ENCODE measurements at places on chromosomes 1 and 21. TPM values are rescaled to one million over a fixed set of nuclear protein-coding genes. Genes with fewer than 3 reads are reported as not detected.

Gene PROX1
- 3.4 TPM for total RNA-seq

DNA sequence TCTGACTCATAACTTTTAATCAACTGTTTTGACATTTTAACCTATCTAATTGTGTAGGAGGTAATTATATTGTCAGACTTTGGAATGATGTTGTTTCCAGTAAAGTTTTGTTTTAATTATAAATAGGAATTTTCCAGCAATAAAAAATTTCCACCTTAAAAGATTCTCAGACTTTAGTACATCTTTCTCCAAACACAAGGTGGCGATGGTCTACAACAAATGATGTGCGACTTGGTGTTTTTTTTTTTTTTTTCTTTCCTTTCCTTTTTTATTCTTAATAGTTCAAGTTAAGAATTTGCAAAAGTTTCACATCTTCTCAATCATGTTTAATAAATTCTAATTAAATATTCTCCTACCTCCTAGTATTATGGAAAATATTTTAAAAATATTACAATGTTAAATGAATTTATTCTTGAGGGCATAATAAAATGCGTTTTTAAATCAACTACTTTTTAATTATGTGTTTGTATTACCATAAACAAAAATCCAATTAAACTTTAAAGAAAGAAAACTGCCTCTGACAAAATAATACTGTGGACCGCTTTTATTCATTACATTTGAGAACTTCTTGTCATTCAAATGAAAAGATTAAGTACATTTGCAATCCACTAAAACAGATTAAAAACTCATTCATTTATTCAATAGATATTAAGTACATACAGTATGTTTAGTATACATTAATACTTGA is 4.4 kb upstream of the ADAMTS1 start:
- peak; percentile 81 for DNase-seq

DNA sequence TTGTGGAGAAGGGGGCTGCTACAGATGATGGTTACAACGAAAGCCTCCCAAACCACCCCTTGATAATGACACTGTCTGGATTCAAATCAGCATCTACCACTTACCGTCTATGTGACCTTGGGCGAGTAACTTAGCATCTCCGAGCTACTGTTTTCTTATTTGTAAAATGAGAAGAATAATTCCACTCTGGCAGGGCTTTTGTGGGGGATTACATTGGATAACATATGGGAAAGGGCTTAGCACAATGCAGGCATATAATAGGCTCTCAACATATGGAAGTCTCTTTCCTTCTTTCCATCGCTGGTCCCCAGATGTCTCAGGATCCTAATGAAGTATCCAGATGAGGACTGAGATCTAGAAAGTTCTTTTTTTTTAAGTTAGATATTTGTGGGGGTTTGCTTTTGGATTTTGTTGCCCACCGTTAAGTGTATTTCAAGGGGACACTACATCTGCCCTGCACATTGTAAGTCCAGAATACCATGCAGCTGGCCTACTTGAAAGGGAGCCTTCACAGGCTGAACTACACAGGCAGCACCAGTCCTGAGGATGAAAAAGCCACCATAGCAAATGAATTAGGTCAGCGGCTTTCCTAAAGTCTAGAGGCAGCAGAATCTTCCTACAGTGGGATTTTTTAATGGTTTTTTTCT is 172.2 kb upstream of the IRF2BP2 start:
- DNase-seq = peak; percentile 67

- DNase-seq = no peak
Measured at GRCh38 chr1:6547301-6547700, 7.0 kb downstream of the NOL9 start.

DNA sequence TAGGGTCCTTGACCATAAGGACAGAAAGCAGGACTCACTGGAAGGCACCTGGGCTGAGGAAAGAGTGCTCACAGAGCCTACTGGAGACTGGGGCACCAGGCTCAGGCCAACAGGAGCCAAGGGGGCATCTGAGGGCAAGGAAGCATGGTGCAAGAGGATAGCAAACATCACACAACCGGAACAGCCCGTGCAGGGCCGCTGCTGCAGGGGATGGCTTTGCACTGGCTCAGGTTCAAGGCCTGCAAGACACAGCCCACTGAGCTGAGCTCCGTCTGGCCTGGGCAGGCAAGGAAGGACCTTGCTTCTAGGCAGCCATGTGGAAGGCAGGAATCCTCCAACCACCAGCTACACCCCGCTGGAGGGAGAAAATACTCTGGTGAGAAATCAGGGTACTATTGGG is 59.8 kb upstream of the KIF26B start:
- DNase-seq = no peak

DNA sequence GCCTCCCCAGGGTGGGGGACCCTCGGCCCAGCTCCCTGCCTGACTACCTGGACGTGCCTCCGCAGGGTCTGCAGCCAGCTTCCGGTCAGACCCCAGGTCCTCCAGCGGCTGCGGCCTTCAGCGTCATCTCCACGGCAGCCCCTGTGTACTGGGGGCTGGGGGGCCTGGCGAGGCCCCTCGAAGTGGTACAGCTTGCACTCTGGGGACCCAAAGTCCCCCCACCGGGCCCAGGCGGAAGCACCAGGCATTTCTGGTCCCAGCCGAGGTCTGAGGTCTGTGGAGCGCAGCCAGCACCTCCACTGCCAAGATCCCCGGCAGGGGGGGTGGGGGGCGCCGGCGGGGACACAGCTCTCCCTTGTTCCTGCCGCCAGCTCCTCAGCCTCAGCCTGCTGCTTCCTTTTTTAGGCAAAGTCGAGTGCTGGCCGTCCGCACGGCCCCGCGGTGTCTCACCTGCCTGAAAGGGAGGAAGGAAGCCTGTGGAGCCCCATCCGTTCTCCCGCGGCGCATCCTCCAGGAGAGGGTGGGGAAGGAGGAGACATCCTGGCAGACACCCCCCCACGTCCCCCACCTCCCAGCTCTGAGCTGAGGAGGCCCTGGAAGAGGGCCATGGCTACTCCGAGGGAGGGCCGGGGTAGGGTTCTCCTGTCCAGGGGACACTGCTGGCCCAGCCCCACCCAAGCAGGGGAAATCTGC is 1.2 kb upstream of the VWA1 start:
- peak; percentile 63 for DNase-seq

DNA sequence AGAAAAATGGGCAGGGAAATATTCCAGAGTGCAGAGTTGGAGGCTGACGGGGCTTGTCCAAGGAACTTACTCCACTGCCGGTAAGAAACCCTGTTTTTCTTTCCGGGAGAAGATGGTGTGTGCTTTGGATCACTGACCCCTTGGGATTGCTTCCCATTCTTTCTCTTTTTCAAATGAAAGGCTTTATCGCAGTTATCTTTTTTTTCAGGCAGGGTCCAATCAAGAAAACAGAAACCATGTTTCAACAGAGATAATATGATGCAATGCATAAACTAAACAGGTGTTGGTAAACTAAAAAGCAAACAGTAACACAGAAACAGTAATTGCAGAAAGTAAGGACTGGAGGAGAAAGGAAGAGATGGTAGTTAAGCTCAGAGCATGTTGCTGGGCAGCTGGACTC is 145.1 kb downstream of the LYPLAL1 start:
- DNase-seq = no peak

Gene KRTAP11-1
- total RNA-seq = 2.4 TPM

- no peak for DNase-seq
Measured at GRCh38 chr1:15722411-15722810, 13.6 kb upstream of the SLC25A34 start.

GRCh38 chr1:53084589-53084971 is 22.6 kb downstream of the PODN start:
- no peak for DNase-seq

- DNase-seq = no peak
Measured at GRCh38 chr1:1542766-1543705, 2.6 kb upstream of the TMEM240 start.

Gene TENT5C
- total RNA-seq = 48.2 TPM

GRCh38 chr1:18923756-18924211 is 21.4 kb upstream of the ALDH4A1 start:
- no peak for DNase-seq

Gene GJB5
- 4.3 TPM for total RNA-seq

GRCh38 chr1:58005212-58005611 is 541.3 kb downstream of the OMA1 start:
- no peak for DNase-seq

DNA sequence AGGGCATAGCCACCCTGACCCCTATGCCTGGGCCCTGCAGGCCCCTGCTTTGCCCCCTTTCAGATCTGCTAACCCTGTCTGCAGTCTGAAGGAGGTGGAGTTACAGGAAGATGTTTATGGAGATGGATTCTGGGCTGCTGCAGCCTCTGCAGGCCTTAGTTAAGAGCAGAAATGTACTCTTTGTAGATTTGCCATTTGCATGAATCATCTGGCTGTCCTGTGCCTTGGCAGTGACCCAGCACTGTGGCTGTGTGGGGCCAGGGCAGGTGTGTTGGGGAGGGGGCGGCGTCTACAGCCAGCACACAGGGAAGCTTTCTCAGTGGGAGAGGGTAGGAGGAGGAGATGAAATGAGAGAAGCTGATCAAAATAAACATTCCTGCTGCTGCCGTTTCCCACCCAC is 867.3 kb downstream of the PLA2G4A start:
- peak; percentile 40 for DNase-seq

DNA sequence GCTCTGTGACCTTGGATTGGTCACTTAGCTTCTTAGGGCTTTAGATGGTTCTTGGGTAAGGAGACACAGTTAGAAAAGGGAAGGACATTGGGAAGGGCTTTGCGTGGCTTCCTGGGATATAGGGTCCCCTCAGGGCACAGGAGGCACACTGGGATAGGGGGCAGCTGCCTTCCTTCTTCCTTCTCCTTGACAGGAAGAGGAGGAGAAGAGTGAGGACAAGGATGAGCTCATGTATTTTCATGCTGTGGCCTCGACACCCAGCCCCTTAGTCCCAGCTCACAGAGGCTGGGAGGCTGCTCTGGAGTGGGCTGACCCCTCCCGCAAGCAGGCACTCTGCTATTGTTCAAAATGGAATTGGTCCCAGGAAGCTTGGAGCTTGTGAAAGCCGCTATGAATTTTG is 45.7 kb upstream of the POU3F1 start:
- DNase-seq = no peak

DNA sequence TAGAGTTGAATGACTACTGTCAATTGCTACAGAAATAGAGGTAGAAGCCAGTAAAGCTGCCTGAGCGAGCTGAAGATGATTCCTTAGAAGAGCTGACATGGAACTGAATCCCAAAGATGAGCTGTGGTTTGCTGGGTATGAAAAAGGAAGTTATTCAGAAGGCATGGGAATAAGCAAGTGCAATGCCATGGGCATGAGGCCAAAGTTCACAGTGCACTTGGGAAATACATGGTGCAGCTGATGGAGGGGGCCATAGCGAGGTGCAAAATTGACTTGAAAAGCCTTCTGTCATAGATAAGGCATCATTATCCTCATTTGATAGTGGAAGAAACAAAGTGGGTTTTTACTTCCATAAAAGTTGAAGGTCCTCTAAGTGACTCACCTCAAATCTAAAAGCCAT is 88.6 kb downstream of the NEK7 start:
- DNase-seq = no peak

- no peak for DNase-seq
Measured at GRCh38 chr1:51568231-51568935, 48.5 kb upstream of the OSBPL9 start.

GRCh38 chr1:160708118-160708517 is 3.5 kb downstream of the CD48 start:
- no peak for DNase-seq

Gene RIMKLA
- total RNA-seq = 4.8 TPM

DNA sequence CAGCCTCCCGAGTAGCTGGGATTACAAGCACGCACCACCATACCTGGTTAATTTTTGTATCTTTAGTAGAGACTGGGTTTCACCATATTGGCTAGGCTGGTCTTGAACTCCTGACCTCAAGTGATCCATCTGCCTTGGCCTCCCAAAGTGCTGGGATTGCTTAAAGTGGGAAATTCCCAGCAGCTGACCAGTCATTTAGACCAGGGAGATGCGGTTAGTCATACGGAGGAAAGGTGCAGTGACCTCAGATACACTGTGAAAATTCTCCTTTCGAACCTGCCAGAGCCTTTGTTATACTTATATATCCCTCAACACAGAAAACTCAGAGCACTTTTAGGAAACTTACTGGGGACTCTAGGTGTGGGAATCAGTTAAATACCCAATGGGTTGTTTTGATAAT is 39.6 kb downstream of the MAP10 start:
- DNase-seq = no peak

DNA sequence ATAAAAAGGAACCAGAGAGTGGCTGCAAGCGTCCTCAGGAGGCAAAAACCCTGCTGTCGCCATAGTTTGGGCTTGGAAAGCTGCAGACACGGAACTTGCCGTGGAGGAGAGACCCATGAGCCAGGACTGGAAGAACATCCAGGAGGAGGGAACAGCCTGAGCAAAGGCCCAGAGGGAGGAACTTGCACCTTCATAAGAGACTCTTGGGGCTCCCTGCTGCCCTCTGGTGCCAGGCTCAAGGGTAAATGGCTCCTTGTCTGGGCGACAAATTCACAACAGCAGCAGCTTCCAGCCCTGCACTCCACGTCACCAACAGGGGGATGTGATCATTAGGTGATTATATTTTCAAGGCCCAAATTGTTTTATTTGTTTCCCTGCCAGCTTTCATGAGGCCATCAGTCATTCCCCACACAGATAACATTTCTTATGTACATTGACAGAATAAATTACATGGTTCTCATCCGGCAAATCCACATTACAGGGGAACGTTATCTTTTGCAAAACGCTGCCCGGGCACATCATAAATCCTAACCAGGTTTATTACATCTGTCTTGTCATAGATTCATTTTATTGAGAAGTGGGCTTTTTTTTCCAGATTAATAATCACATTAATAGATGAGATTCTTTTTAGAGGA is 143.0 kb upstream of the GRIK3 start:
- no peak for DNase-seq

GRCh38 chr1:205030896-205031295 is 12.1 kb upstream of the CNTN2 start:
- DNase-seq = no peak

DNA sequence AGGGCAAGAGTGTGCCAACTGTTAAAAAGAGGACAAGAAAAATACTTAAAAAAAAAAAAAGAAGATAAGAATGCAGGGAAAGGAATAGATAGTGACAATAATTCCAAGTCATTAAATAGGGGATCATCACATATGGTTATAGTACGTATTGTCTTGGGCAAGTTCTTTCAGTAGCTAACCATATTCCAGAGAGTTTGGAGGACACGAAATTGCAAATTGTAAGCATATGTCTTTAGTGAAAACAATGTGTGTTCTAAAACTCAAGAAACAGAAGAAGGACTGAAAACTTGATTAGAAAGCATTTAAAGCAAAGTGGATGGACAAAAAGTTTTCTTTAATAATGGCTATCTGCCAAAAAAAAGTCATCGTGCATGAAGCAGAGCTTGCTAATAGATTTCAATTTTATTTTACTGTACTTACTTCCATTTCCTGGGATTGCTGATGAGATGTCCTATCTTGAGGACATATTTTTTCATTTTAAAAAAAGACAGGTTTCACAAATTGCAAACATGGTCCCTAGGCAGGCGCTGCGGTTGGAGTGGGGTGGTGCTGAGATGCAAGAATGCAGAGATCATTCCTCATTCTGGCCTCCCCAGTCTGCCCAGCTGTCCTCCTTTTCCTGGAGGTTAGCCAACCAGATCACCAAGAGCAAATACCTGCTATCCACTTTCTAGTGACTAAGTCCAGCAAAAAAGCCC is 11.9 kb downstream of the TSPAN2 start:
- DNase-seq = no peak

Gene RHD
- total RNA-seq = not detected

All from umbilical cord (tissue), 2 donors.